ENCODE measurements at places on chromosomes 3 and 15.

DNA sequence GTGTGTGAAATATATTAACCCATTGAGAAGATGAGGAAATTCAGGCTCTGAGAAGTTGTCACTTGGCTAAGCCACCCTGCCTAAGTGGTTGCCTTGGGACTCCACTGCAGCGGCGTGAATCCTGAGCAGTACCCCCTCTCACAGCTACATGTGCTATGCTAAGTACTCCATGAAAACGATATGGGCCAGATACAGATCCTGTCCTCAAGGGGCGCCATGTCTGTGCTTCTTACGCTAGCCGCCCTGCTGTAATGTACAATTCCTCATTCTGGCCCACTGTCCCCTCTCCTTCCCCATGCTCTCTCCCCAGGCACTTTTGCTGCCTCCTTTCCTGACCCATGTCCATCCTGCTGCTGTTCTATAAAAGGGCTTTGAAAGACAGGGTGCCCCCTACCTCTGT lies 140.3 kb downstream of the FEZF2 start:
- no peak for DNase-seq

DNA sequence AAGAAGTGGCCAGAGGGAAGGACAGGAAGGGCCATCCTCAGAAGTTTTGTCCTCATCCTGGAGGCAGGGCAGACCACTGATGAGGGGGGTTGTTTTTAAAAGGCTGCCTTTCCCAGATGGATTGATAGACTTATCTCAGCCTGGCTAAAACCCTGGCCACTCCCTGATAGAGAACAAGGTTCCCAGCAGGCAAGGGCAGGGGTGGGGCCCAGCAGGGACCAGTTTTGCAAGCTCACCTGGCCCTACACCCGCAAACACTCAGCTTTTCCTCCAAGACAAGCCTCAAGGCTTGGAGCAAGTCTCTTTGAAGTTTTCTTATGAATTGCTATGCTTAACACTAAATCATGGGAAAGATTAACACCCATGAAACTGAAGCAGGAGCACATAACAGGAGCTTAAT lies 9.1 kb downstream of the LIPC start:
- DNase-seq, result no peak

DNA sequence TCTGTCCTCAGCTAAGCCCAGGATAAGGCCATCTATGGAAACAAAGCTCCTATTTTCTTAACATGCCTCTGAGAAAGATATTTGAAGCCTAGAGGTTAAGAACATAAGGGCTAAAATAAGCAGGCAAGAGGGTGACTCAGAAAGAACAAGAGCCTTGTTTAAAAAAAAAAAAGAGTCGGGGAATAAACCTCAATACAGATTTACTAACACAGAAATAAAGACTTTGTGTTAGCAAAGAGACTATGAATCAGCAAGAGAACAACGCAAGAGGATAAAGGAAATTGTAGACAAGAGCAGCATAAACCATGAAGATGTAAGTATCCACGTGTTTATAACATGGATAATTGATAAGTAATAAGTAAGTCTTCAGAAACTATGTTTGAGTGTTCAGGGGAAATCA lies 36.0 kb downstream of the RAB27A start:
- no peak for DNase-seq

GRCh38 chr3:60431599-60431958 lies 819.7 kb downstream of the FHIT start:
- no peak for DNase-seq

DNA sequence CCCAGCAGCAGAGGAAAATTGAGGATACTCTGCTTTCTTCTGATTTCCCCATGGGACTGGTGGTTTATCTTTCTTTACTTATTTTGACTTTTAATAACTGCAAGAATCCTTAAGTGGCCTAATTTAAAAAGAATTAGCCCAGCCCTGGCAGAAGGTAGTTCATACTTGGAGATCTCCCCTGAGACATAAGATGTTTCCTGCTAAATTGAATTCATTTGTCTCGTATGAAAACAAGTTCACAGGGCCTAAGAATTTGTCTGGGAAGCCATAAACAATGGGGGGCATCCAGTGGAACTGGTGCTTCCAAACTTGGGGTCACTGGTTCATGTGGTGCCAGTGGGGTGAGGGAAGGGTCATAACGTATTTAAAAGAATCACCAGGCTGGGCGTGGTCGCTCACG lies 283.1 kb upstream of the RASGRP1 start:
- DNase-seq, result no peak

DNA sequence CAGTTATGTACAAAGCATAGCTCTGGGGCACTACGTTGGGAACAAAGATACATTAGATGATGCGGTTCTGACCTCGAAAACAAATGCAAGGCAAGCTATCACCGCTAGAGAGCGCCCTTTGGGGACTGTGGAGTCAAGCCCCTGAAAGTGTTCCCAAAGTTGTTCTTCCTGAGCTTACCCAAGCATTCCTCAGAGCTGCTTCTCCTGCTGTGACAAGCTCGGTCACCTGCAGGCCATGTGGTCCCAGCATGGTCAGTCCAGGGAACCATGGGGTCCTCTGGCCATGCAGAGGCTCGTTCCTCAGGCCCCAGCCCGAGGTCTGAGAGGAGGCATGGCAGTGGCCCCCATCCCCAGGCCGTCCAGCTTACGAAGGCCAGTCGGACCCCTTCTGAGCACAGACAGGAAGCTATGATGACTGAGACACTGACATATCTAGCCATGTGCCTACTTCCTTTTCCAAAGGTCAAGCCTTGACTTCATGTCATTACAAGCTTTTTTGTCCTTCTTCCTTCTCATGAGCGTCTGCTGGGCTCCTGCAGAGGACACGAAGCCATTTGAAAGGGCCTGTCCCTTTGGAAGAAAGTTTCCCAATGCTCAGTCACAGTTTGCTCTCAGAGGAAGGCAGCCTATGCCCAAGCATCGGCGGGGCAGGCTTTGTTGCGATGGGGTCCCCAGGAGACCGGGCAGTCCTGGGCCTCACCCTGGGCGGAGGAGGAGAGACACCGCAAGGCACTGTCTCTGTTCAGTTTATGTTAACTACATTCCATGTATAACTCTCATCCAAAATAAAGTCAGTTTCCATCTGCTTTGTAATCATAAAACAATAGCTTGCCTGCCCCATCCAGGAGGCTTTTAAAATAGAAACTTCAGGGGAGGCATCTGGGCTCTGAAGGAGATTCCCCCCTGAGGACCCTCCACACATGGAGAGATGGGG lies 79.3 kb downstream of the ATP10A start:
- peak; percentile 54 for DNase-seq

GRCh38 chr15:31222773-31223341 lies 103.8 kb upstream of the KLF13 start:
- DNase-seq, result no peak

DNA sequence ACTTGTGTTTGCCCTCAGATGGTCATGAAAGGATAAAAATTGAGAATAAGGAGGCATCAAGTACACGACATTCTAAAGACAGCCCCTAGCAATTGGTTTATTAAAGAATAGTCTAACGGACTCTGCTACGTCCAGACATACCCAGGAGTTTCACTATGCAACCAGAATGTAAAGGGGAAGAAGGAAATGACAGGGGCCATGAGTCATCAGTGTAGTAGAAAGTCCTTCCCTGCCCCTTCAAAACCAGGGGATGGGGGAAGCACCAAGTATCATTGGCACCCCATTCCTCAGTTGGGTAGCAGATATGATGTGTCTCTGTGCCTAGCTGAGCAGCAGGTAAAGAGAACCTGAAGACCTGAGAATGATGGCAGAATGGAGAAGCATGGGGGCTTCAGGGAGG lies 367.4 kb downstream of the IL20RB start:
- no peak for DNase-seq

GRCh38 chr3:64650715-64651114 lies 37.1 kb downstream of the ADAMTS9 start:
- DNase-seq, result no peak

DNA sequence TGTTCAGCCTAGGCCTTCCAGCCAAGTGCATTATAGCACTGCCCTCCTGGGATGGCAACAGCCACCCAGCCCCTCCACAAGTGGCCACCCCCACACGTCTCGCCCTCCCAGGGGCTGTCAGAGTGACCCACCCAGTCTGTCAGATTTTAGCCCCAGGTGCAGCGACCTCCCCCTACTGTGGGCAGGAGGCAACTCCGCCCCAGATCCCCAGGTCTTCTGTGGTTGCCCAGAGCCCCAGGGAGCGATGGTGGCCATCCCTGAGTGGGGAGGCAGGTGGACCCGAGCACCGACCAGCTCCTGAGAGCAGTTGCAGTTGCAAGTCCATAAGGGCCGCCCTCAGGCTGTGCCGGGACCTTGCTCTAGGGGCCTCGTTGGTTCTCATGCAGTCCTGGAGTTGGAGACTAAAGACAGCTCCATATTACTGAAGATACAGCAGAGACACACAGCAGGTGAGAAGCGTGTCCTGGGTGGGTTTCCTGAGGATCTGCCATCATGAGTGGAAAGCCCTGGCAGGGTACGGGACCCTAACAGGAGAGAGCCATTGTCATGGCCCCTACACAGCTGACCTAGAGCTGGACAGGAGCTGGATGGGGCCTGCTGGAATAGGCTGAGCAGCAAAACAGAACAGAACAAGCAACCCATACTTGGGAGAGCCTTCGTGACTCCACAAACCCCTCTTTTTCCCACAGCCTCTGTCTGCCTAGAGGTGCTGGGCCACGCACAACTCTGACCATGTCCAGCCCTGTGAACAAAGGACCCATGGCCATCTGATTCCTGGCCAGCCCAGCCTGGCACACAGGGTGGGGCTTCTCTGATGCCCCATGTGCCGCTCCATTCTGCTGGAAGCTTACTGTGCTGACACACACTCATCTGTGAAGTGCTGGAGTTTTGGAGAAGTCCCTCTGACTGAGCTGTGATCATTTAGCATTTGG lies 110.3 kb upstream of the ALDH1A3 start:
- DNase-seq, result no peak

GRCh38 chr3:143170074-143170473 lies 50.5 kb downstream of the CHST2 start:
- no peak for DNase-seq

GRCh38 chr3:178155521-178155920 lies 380.7 kb upstream of the KCNMB2 start:
- DNase-seq, result no peak

DNA sequence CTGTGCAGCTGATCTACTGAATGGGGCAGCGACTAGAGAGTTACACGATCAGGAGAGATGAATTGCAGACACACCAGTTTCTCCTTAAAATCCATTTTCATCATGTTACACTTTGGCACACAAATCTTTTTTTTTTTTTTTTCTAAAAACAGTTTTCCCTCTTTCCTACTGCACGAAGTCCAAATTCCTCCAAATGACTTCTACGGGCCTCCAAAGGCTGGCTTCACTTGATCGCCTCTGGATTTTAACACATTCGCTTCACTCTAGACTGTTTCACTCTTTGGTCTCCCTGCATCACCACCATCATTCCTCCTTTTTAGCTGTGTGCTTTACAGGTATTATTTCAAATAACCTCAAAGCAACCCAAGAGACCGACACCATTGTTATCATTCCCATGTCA lies 268.6 kb downstream of the RORA start:
- DNase-seq, result no peak

All from sigmoid colon (tissue), 7 donors.